ENCODE measurements at places on chromosomes 12 and 14.

- DNase-seq = no peak
Measured at GRCh38 chr14:65961004-65961403, 525.2 kb upstream of the CCDC196 start.

GRCh38 chr12:68609998-68610369 lies 715 bp upstream of the RAP1B start:
- DNase-seq = no peak

- DNase-seq = no peak
Measured at GRCh38 chr12:54017027-54017788, 8.4 kb downstream of the HOXC8 start.

GRCh38 chr14:90677484-90678050 lies 138.7 kb downstream of the TTC7B start:
- no peak for DNase-seq

DNA sequence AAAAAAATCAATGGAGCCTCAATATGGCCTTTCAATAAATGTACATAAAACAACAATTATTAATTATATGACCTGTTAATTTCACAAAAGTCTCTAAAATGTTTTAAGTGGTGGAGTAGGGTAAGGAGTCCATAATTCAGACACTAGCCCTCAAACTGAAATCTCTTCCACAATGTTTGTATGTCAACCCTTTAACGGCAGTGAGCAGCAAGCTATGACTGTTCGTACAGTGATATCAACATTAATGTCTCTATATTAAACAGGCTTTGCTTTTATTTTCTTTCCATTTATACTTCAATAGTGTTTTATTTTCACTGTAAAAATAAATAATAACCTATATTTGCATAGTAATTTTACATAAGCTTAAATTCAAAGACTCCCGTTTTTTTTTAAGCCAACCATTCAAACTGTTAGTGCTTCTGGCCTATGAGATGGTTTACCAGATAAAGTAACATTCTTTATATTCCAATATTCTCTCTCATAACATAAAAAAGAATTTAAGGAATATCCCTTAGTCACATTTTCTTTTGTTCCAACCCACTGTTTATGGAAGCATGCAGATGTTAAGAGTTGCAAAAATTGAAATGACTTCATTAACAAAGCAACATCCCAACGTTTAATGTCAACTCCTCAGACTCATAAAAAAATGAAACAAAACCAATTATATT lies 2.3 kb downstream of the CDK17 start:
- no peak for DNase-seq

DNA sequence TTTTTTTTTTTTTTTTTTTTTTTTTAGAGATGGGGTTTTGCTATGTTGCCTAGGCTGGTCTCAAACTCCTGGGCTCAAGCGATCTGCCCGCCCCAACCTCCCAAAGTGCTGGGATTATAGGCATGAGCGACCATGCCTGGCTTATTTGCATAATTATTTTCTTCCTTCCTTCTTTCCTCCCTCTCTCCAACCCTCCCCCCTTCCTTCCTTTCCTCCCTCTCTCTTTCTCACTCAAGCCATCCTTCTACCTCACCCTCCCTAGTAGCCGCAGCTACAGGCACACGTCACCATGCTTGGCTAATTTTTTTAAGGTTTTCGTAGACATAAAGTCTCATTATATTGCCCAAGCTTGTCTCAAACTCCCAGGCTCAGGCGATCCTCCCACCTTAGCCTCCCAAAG lies 83.8 kb downstream of the PEBP1 start:
- DNase-seq = no peak

GRCh38 chr12:74915718-74916117 lies 293.9 kb downstream of the KCNC2 start:
- no peak for DNase-seq

GRCh38 chr12:11568762-11569478 lies 80.6 kb upstream of the ETV6 start:
- DNase-seq = no peak
